ENCODE measurements at places on chromosomes 3 and 15.

- DNase-seq = no peak
Observed at GRCh38 chr3:16496408-16497222, 16.9 kb downstream of the RFTN1 start.

GRCh38 chr3:157369727-157370421 is 66.8 kb upstream of the PTX3 start:
- no peak for DNase-seq

GRCh38 chr15:71384501-71384900 is 269.2 kb downstream of the THSD4 start:
- no peak for DNase-seq

DNA sequence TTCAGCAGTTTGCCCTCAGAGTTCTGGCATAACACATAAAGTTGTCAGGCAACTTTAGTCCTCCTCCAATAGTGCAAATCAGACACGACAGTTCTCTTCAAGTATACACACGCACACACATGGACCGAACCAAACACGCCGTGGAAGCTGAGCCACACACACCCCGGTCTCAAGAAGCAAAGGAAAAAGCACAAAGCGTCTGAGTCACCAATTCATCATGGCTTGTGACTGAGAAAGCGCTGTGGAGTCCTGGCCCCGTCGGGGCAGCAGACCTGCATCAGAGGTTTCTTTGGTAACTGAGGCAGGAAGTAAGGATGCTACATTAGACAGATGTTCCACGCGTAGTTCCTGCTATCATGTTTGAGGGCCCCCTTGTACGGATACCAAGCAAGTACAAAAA is 85.7 kb downstream of the VGLL4 start:
- no peak for DNase-seq

DNA sequence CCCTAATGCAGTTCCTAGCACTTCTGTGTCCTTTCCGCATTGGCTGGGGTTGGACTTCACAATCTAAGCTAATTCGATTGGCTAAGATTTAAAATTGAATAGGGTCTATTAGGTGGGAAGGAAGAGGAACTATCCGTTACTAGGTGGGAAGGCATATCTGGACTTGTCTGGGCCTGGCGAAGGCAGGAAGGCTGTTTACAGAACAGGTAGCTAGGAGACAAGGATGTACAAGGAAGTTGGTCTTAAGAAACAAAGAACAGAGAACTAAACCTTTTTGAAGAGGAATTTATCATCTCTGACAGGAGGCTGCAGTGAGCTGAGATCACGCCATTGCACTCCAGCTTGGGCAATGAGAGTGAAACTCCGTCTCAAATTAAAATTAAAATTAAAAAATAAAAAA is 17.3 kb upstream of the ATG7 start:
- DNase-seq = no peak

GRCh38 chr3:67647390-67647878 is 7.0 kb downstream of the SUCLG2 start:
- DNase-seq = no peak

DNA sequence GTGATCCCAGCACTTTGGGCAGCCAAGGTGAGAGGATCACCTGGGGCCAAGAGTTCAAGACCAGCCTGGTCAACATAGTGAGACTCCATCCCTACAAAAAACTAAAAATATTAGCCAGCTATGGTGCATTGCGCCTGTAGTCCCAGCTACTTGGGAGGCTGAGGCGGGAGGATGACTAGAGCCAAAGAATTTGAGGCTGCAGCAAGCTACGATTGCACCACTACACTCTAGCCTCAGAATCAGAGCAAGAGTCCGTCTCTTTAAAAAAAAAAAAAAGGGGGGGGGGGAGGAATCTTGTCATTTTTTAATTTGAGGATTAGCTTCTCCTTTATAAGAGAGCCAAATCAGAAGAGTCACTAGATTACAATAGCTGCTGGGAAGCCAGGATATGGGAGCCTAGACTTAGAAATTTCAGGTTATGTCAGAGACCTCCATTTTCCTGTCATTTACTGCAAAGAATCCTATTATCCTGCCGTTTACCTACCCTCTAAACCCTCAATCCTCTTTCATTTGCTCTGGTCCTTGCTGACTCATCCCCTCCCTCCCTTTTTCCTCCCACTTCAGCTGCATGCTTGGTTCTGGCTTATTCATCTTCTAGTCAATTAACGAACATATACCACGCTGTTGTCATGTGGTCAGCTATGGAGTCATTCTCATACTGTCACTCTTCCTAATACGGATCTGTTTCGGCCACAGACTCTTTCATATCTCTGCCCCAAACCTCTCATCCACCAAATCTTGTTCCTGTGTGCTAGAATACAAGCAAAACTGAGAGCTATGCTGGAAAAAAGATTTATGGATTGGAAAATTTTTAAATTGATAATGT is 83.8 kb upstream of the PPIB start:
- no peak for DNase-seq

DNA sequence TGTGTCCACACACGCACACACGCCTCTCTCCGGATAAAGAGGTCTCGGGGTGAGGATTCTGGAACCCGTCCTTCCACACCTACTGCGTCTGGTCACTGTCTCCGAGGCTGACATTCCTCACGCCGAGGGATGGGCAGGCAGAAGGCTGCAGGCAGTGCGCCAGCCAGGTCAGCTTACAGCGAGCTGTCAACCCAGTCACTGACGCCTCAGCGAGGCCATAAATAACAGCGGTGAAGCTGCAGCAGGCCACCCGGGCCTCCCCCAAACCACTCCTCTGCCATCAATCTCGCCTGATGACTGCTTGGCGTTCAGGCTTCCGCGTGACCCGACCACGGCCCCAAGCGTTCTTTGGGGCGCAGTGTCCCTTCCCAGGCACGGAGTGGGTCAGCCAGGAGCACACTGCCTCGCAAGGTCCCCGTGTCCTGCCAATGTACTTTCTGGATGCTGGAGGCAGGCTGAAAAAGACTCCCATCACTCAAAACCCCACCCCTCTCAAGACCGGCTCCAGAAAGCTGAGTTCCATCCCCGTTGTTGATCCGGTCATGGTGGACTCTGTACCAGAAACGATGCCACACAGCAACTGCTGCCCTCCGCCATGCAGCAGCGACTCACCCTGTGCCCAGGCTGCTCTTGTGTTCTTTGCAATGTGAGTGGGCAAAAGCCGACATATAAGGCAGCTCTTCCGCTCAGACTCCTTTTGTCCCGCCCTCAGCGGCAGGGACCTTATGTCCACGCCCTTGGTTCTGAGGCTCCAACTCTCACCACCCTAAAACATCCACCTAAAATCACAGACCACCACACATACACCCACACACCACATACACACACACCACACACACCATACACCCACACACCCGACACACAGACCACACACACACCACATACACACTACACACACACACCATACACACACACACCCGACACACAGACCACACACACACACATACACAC is 27.1 kb downstream of the CPN2 start:
- DNase-seq = peak; percentile 78

- DNase-seq = no peak
Observed at GRCh38 chr3:81743096-81744025, 18.1 kb downstream of the GBE1 start.

DNA sequence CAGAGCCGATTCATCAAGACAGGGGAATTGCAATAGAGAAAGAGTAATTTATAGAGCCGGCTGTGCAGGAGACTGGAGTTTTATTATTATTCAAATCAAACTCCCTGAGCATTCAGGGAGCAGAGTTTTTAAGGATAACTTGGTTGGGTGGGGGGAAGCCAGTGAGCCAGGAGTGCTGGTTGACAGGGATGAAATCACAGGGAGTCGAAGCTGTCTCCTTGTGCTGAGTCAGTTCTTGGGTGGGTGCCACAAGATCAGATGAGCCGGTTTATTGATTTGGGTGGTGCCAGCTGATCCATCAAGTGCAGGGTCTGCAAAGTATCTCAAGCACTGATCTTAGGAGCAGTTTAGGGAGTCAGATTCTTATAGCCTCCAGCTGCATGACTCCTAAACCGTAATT is 95.4 kb upstream of the CCDC80 start:
- DNase-seq = no peak

GRCh38 chr15:31381801-31382712 is 55.4 kb downstream of the KLF13 start:
- DNase-seq = no peak

GRCh38 chr15:99437315-99438223 is 128.2 kb upstream of the MEF2A start:
- peak; percentile 16 for DNase-seq

DNA sequence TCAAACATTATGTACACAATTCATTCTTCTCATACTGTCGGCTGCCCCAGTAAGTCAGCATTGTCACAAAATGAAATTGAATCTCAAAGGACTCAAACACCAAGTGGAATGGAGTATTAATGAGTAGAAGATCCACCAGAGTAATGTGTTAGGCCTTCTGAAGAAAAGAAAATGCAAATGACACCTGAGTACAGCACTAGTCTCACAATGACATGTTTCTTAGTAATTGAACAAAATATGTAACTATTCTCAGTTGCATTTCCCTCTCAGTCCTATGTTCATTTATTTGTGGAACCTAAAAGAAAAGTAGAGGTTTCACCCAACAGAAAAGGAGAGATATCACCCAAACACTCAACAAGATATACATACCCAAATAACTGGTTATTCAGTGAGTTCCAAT is 283.9 kb upstream of the THBS1 start:
- no peak for DNase-seq

- no peak for DNase-seq
Observed at GRCh38 chr15:91476861-91477260, 376.6 kb upstream of the SLCO3A1 start.

- DNase-seq = no peak
Observed at GRCh38 chr15:48458876-48459275, 127.6 kb downstream of the DUT start.

- DNase-seq = no peak
Observed at GRCh38 chr3:112530573-112530972, 31.2 kb downstream of the ATG3 start.

Data from breast epithelium (tissue), 4 donors.